HS-27A (cell line): ENCODE measurements at places on chromosomes 7 and 10.

DNA sequence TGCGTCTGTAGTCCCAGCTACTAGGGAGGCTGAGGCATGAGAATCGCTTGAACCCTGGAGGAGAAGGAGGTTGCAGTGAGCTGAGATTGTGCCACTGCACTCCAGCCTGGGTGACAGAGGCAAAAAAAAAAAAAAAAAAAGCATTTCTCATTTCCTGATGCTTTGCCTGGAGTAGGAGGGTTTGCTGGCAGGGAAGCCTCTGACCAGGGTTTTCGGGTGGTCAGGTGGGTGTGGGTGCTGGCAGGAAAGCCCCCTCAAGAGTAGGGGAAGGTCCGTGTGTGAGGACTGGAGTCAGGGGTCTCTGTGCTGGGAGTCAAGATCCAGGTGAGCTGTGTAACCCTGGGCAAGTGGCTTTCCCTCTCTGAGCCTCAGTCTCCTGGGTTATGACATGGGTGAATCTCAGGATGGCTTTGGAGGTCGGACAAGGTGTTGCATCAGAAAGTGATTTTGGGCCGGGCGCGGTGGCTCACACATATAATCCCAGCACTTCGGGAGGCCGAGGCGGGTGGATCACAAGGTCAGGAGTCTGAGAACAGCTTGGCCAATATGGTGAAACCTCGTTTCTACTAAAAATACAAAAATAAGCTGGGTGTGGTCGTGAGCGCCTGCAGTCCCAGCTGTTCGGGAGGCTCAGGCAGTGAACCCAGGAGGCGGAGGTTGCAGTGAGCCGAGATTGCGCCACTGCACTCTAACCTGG lies 3.2 kb downstream of the AMZ1 start:
- DNase-seq: no peak

- no peak for DNase-seq
These were observed at the start of gene GNAI1 for GRCh38 chr7:80134536-80135308. Gene GNAI1 (plus strand): TSS chr7:80134831. CDS start chr7:80135161, 330 bp downstream.

DNA sequence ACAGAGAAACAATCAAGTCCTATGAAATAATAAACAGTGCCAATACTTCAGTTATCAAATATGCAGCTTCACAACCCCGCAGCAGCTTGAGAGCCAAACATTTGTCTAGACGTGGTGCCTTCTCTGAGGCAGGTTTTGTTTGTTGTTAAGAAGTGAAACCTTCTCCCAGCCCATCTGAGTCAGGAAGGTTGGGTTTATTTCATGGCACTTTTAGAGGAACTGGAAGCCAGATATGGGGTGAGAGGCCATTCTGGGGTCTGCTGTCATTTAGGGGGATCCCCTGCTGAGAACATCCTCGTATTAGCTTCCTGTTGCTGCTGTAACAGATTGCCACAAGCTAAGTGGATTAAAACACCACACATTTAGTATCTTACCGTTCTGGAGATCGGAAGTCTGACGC lies 113.6 kb downstream of the GRK5 start:
- DNase-seq: no peak

- DNase-seq: no peak
These were observed 20.4 kb downstream of the RFC2 start for GRCh38 chr7:74233655-74234285.

- DNase-seq: no peak
These were observed 324.5 kb upstream of the KLF6 start for GRCh38 chr10:4109469-4109868.

- DNase-seq: no peak
These were observed 61.6 kb downstream of the MEST start for GRCh38 chr7:130553398-130554029.

- DNase-seq: no peak
These were observed 274.3 kb upstream of the IMMP2L start for GRCh38 chr7:111836592-111836991.

GRCh38 chr10:60290558-60290957 lies 99.1 kb downstream of the ANK3 start:
- DNase-seq: no peak

GRCh38 chr10:16491933-16492332 lies 29.7 kb downstream of the C1QL3 start:
- no peak for DNase-seq

DNA sequence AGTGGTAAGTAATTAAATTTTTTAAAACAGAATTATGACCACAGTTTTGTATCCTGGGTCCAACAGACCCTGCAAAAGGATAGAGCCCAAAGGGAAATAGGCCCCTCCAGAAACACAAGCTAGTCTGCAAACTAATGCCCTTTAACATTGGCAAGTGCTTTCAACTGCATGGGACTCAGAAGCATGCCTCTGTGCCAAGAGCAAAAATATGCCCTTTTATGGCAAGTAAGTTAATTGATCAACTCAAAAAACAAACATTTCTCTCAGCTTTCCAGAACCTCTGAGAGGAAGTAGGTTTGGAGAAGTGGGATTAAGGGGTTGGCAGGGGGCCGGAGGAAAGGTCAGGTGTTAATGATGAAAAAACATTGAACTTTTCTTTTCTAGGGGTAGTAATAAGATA lies 186.6 kb upstream of the PRSS1 start:
- no peak for DNase-seq

DNA sequence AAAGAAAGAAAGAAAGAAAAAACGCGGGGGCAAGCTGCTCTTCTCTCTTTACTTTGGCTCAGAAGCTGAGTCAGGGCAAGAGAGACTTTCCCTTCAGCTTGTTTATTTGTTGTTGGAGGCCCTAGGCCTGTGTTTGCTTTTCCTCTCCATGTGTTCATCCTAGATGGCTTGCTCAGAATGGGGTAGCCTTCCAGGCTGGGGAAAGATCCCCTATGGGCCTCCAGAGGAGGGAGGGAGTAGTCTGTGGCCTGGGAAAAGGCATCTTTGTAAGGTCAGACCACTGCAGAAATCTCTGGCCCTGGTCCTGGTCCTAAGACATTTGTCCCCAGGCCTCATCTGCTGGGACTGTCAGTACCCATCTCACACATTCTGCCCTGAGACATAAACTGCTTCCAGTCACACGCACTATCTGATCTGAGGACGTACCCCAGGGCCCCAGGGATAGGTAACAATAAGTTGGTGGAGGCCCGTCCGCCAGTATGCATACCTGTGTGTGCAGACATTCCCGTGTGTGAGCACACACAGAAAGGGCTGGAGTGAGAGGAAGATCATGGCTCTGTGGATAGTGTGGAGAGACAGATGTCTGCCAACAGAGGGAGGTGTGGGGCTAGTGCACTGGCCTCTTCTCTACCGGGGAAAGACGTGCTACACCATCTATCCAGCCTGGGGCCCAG lies 4.9 kb upstream of the SCD start:
- DNase-seq: no peak

DNA sequence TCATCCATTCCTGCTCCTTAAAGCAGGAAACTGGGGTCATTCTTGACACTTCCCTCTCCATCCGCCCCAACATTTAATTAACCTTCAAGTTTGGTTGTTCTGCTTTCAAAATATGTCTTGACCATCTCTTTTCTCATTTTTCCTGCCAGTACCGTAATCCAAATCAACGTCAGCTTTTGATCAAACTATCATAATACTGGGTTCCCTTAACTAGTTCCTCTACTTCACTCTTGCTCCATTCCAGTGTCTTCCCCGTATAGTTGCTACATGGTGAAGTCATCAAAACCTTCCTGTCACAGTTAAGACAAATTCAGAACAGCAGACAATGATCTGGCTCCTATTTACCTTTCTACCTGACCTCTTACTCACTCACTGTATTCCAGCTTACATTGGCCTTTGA lies 6.6 kb upstream of the KLF14 start:
- no peak for DNase-seq

- no peak for DNase-seq
These were observed 171.4 kb downstream of the KMT2E start for GRCh38 chr7:105185290-105186010.

GRCh38 chr7:100827330-100828226 lies at the start of gene EPHB4:
Gene EPHB4 (minus strand): TSS chr7:100827523. CDS start chr7:100827030, 493 bp downstream.
- peak; percentile 45 for DNase-seq

DNA sequence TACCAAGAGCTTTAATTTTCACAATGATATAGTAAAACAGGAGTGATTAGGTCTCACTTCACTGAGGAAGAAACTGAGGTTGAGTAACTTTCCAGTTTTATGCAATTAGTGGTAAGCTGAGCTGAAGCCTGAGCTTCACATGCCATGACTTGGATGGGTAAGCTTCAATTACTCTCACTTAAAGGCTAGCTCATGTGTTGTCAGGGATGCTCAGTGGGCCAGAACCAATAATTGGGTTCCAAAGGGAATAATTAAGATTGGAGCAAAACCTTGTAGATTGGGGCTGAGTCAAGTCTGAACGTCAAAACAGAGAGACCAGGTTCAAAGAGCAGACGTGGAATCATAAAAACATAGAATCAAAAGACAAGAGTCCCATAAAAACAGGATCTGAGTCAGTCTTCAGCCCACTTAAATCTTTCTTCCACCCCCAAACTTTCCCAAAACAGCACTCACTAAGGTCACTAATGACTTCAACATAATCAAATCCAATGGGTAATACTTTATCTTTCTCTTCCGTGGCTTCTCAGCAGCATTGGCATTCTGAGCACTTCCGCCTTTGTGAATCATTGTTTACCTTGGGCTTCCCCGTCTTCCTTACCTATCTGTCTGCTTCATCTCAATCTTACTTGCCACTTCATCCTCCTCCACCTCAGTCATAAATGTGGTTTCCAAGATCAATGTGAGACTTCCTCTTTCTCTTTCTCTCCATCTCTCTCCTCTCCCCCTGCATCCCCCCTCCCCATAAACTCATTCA lies 23.0 kb upstream of the EGFR start:
- DNase-seq: no peak

DNA sequence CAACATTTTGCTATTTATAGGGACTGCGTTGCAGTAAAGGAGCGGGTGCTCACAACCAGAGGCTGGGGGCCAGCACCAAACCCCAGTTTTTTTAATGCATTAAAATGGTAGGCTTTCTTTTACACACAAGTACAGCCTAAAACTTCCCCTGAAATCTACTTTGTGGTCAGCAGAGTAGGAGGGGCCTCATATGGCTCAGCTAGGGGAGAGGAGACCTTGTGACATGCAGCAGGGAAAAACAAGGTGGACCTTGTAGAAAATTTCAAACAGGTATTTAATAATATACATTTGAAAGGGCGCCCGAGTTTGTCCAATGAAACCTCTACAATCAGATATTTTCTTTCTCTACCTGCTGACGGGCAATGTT lies 1.4 kb downstream of the CCDC136 start:
- no peak for DNase-seq

DNA sequence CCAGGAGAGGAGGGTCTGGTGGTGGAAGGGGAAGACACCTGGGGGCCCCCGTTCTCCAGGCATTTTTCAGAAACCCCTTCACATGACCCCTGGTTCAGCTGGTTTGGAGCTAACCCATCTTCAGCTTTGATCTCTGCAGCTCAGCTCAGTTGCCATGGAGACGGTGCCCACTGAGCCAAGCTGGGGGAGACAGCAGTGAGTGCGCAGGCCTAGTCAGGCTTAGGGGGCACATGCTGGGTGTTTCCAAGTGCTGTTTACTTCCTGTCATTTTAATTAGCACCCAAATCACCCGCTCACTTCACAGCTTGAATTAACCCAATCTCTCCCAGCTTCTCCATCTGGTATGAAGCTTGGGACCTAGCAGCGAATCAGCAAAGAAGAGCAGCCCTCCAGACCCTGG lies 9.0 kb downstream of the SPOCK2 start:
- no peak for DNase-seq

DNA sequence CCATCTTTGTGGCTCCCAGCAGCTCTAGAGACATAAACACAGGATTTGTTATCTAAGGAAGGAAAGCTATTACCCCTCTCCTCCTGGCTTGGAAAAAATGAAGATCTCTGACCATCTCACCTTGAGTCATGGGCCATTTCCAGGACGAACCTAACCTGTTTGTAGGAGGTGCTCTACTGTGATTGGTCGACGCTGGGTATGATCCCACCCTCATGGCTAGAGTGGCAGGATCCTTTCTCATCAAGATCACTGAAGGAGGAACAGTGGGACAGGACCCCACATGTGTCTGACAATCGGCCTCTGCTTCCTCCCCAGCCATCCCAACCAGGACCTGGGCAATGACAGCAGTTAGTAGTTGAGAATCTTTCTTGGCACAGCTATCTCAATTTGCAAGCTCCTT lies 144.1 kb downstream of the EMX2 start:
- DNase-seq: no peak

GRCh38 chr7:32564542-32564941 lies 69.3 kb downstream of the AVL9 start:
- no peak for DNase-seq

- no peak for DNase-seq
These were observed 46.2 kb downstream of the MINDY4 start for GRCh38 chr7:30817371-30817767.

DNA sequence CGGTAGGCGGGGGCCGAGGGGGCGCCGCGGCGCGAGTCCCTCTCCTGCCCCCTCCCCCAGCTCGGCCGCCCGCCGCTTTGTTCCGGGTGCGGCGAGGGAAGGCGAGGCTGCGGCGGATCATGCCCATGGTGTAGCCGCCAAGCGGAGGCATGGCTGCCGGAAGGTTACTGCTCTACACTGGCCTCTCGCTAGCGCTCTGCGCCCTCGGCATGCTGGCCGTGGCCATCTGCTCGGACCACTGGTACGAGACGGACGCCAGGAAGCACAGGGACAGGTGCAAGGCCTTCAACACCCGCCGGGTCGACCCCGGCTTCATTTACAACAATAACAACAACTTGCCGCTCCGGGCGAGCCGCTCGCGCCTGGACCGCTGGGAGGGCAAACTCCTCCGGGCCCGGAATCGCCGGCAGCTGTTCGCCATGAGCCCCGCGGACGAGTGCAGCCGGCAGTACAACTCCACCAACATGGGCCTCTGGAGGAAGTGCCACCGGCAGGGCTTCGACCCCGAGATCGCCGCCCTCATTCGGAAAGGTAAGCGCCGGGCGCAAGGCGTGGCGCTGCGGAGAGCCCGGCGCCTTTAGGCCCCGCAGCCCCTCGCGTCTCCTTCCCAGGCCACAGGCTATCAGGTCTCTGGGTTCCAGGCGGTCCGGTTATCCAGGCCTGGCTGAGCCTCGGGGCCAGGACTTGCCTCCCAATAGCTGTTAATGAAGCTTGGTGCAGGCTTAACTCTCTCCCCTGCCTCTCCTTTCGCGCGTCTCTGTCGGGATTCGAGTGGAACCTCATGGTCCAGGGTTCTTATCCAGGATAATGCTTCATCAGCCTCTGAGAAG lies 513 bp downstream of the TMEM178B start:
- DNase-seq: no peak

- no peak for DNase-seq
These were observed 90.2 kb upstream of the CACUL1 start for GRCh38 chr10:118844731-118845521.

GRCh38 chr7:103130901-103131624 lies 17.8 kb downstream of the NAPEPLD start:
- no peak for DNase-seq

DNA sequence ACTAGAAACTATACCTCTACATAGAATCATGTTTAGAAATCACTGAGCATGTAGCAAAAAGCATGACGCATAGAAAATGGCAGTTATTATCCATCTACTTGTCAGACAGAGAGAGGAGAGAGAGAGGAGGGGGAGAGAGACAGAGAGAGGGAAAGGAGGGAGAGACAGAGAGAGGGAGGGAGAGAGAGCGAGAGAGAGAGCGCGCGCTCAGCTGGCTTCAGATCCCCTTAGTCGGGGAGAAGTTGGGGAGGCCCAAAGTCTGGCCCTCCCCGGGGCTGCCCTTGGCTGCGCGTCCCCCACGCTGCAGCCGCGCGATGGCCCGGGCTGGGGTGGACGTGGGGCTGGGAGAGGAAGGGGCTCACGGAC lies 37.0 kb downstream of the CNPY1 start:
- no peak for DNase-seq
